ENCODE measurements at places on chromosomes 1 and 21.

GRCh38 chr1:240193679-240194078 lies 102.0 kb downstream of the FMN2 start:
- no peak for DNase-seq

- no peak for DNase-seq
Measured at GRCh38 chr1:67711855-67712212, 26.8 kb downstream of the GADD45A start.

- no peak for DNase-seq
Measured at GRCh38 chr1:88441022-88441421, 243.1 kb upstream of the PKN2 start.

GRCh38 chr1:67684526-67685066 lies 405 bp upstream of the GADD45A start:
- no peak for DNase-seq

GRCh38 chr1:53959664-53960250 lies 13.6 kb downstream of the LRRC42 start:
- DNase-seq: no peak

- DNase-seq: no peak
Measured at GRCh38 chr1:17553975-17554700, 14.6 kb downstream of the ARHGEF10L start.

- no peak for DNase-seq
Measured at GRCh38 chr1:195195423-195196057, 1412.7 kb downstream of the KCNT2 start.

DNA sequence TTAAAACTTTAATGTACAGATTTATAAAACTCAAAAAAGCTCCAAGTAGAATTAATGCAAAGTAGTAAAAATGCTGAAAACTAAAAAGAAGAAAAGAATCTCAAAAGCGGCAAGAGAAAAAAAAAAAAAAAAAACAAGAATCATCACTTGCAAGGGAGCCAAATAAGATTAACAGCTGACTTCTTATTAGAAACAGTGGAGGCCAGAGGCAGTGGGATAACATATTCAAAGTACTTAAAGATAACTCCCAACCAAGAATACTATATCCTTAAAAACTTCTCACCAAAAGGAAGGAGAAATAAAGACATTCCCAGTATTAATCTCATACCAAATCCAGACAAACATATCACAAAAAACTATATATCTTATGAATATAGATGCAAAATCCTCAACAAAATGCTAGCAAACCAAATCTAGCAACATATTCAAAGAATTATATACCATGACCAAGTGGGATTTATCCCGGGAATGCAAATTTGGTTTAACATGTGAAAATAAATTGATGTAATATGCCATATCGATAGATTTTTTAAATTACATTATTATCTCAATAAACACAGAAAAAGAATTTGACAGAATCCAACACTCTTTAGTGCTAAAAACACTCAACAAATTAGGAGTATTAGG lies 62.7 kb downstream of the CAMK2N1 start:
- no peak for DNase-seq

DNA sequence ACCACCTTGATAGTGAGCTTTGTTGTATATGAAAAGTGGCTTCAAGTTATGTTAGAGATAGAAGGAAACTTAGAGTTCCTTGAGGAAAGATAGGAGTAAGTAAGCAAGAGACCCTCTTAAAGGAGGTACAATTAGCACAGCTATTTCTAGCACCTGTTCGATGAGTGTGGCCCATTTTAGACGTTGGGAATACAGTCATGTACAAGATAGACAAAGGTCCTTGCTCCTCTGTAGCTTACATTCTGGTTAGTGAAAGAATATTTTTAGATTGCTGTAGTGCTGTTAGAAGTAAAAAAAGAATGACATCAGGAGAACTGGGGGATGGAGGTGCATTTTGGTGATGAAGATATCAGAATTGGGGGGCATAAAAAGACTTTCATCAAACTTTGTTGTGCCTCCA lies 47.5 kb downstream of the MRPS6 start:
- DNase-seq: no peak

DNA sequence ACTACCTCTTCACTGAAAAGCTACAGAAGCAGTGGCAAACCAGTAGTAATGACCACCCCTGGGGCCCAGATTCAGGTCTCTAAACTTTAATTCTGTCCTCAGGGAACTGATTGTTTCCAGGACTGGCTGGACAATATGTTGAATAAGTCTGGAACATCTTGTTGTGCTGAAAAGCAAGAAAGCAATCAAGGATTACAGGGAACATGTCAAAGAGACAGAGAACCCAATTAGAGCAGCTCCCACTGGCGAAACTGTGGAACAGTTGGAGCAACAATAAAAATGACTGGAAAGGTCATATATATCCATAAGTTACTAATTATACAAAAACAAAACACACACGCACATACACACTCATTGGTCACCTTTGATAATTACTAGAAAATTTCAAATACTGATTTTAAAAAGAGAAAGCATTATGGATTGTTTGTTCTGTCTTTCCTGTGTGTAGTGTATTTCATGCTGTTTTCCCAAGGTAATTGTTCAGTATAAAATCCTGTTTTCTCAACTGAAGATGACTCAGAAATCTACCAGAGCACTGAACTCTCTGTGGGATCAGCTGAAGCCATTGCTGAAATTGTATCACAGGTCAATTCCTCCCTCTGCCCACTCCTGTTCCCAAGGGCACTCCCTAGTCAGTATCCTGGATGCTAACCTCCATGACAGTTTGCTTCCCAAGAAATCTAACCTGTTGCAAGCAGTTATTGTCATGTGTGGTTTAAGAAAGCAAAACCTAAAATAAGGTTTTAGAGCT lies 83.6 kb upstream of the RGS1 start:
- DNase-seq: no peak

- no peak for DNase-seq
Measured at GRCh38 chr1:226417830-226418546, 10.1 kb upstream of the PARP1 start.

DNA sequence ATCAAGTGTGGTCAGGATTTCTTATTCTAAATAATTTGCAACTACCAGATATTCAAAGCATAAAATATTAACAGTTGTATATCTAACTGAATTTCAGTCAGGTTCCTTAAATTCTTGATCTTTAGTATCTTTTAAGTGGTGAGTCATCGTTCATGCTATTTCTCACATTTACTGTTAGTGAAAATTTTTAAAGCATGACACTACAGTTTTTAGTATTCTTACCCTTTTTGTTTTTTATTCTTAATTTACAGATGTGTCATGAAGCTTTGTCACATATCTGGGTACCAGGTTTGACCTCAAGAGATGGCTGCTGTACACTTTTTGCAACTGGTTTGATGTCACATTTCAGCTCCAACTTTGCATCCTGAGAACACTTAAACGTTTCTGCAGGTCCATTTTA lies 12.7 kb downstream of the AKIRIN1 start:
- no peak for DNase-seq

DNA sequence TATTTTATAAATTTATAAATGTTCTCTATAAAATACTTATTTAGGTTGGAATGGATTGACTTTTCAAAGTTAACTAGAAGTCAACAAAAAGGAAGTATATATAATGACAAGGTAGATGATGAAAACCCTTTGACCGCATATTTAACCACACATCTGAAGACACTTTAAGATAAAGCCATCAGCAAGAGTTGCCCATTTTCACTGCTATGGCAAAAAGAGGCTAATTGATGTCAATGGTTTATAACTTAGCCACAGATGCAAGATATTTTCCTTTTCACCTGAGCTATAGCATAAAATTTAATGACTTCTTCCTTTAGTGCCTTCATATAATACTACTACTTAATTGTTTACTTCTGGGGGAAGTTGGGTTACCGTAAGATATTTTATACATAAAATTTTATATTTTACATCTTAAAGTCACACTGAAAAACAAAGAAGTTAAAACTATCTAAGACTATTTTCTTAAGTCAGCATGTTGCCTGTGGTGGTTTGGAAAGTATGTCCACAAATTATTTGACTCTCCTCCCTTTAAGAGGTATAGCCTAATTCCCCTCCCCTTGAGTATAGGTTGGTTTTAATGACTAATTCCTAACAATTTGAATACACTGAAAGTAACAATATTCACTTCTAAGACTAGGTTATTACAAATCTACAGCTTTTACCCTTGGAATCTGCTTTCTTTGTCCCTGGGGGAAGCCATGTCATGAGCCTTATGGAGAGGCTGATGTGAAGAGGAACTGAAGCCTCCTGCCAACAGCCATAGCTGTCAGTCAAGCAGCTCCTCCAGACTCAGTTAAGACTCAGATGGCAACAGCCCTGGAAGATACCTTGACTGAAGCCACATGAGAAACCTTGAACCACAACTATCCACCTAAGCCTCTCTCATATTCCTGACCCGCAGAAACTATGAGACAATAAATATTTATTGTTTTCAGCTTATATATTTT lies 40.3 kb upstream of the LRRC8B start:
- no peak for DNase-seq

DNA sequence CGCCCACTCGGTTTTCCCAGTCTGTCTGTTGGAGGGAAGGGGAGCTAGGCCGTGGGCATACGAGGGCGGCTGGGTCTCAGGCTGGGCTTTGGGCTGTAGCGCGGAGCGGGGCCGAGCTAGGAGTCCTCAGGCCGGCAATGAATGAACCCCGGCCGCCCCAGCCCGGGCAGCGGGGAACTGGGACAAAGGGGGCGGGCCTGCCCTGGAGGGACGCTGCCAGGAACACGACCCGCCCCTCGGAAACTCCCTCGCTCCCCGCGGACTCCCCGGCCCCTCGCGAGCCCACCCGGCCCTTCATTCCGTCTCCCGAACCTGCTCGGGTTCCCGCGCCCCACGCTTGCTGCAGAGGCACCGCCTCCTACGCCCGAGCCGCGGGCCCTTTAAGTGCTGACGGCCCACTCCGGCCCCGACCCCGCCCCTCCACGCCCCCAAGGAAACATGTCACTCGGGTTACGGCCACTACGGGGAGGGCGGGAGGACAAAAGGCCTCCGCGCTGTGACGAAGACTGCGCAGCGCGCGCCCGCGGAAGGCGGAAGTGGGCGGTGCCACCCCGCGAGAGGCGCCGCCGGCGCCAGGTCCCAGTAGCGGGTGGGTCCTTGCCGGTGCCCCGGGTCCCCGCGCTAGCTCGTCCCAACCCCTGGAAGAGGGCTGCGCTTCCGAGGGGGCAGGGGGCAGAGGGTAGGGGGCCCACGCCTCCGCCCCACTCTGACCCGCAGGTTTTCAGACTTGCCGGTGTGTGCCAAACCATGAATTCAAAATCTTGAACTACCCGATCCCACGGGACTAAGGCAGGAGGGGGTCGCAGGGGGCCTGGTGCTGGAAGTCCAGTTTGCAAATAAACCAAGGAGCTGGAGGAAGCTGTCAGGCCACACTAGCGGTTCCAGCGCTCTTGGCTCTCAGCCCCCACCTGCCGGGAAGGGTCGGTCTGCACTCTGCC lies at the start of gene GALE:
GALE (minus strand) TSS at position 355 of the 938 bp plus-strand sequence. CDS start 1,747 bp downstream, outside the sequence.
- peak; percentile 88 for DNase-seq

All from amygdala (tissue), 56 donors.